Stimulated activated CD4-positive, alpha-beta T cell treated with anti-CD3 and anti-CD28 coated beads, Interleukin-15, amount 100 ng/mL, for 1 hour (primary cell): ENCODE measurements at places on chromosomes 1 and 21.

GRCh38 chr21:34792504-34793089 is 123.8 kb downstream of the CLIC6 start:
- DNase-seq, result no peak

- no peak for DNase-seq
These were observed 475.4 kb downstream of the PTPRU start for GRCh38 chr1:29711582-29712283.

GRCh38 chr1:19606817-19607642 is 37.1 kb upstream of the NBL1 start:
- no peak for DNase-seq

DNA sequence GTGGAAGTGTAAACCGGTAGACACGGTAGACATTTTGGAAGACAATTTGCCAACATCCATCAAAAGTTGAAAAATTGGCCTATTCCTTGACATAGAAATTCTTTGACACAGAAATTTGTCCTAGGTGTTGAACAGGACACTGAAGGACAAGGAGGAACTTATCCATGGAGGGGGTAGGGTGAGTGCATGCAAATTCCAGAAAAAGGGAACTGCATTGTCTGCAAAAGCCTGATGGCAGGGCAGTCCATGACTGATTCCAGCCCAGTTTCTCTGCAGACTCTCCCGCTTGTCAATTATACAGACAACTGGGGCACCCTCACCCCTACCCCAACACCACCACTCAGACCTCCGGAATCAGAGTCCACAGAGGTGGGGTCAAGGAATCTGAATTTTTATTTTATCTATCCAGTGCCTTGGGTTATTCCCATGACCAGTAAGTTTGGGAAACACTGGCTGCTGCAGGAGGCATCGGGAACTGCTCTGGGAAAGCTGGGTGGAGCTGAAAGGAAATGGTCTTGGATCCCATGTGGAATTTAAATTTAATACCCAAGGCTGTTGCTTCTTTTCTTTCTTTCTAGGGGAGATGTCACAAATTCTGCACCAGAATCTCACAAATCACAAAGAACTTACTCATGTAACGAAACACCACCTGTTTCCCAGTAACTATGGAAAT is 103.3 kb upstream of the SLC45A1 start:
- DNase-seq, result no peak

- no peak for DNase-seq
These were observed 68.2 kb downstream of the IGSF21 start for GRCh38 chr1:18175530-18176377.

GRCh38 chr1:89539128-89539527 is 14.5 kb downstream of the LRRC8B start:
- no peak for DNase-seq

GRCh38 chr1:63663873-63664272 is 70.7 kb downstream of the PGM1 start:
- DNase-seq, result no peak

DNA sequence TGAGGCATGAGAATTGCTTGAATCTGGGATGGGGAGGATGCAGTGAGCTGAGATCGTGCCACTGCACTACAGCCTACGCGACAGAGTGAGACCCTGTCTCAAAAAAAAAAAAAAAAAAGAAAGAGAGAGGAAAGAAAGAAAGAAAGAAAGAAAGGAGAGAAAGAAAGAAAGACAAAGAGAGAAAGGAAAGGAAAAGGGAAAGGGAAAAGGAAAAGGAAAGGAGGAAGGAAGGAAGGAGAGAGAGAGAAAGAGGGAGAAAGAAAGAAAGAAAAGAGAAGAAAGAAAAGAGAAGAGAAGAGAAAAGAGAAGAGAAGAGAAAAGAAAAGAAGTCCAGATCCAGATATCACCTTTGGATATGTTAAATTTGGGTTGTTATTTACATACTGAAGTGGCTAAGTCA is 106.0 kb downstream of the DPYD start:
- DNase-seq, result no peak

DNA sequence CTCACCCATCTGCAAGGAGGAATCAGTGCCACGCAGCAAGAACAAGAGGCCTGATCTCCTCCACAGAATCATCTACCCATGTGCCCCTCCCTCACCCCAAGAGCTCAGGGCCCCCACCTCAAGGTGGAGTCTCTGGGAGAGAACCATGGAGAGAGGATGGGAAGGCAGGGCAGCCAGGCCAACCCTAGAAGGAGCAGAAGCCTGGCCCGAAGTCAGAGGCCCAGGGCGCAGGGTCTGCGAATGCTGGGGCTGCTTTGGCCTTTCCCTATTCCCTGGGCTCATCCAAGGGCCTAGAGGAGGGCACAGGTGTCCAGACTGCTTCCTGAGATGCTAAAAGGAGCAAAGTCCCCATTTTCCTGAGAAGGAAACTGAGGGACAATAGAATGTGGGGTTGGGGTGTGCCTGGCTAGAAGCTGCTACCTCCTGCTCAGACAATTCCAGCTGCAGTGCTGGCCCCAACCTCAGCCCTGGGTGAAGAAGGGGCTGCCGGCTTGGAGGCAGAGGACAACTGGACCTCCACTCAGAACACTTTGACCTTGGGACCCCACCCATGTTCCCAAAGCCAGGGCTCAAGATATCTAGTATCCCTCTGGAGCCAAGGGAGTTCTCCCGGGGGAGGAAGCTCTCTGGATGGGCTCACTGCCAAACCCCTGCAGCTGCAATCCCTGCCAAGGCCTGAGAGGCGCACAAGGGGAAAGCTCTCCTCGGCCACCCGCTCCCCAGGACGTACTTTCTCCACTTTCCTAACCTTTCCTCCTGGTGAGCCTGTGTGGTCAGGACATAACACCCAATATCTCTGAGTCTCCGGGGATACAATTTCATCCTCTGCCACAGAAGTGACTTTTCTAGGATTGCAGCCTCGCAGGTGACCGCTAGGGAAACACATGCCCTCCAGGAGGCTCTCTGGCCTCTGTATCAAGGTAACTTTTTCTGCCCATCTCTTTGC is 16.6 kb upstream of the LEMD1 start:
- no peak for DNase-seq

DNA sequence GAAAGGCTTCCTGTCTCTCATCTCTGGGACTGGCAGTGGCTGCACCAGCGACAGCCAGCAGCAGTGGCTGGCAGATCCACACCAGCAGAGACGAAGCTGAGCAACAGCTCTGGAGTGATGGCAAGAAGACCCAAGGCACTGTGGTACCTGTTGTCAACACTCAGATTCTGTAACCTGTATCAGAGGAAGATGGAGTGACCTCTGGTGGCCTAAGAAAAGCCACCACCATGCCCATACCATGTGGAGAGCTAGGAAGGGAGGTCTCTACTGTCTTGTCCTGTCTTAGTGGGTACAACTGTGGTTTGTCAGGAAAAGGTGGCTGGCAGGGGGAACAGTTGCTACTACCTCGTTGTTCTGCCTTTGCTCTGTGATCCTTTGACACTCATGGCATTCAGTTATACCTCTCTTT is 22.5 kb upstream of the RHBDL2 start:
- no peak for DNase-seq

DNA sequence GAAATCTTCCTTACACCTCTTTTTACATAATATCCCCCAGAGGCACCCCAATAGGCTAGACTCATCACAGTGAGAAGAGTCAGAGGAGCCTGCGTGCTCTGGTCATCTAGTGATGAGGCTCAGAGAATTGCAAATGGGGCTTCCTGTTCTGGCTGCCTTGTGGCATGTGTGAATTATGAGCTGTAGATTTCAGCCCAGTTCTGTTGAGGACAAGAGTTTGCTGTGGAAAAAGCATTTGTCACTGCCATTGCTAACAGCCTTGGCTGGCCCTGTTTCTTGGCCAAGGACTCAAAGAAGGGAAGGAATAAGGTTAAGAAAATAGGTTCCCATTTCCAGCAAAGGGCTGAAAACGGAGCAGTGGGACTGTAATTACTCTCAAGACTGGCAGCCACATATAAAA is 30.7 kb downstream of the MRAP start:
- DNase-seq, result no peak

GRCh38 chr1:243792401-243792800 is 57.6 kb downstream of the AKT3 start:
- DNase-seq, result no peak

GRCh38 chr1:72000809-72001208 is 281.5 kb downstream of the NEGR1 start:
- no peak for DNase-seq

DNA sequence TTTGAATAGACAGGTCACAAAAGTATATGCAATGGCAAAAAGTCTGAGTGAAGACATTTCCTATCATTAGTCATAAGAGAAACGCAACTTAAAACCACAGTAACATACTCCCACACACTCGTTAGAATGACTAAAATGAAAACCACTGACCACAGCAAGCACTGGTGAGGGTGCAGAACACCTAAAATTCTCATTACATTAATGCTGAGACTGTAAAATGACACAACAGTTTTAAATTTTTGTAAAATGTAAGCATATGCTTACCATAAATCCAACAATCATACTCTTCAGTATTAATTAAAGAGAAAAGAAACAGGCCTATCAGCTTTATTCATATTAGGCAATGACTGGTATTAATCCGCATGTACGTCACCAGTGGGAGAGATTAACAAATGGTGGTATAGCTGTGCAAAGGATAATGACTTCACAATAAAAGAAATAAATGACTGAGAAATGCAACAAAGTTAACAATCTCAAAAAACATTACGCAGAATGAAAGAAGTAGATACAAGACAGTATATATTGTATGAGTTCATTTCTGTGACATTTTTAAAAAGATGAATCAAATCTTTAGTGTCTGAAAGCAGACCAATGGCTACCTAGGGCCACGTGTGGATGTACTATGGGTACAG is 253.5 kb downstream of the AKT3 start:
- no peak for DNase-seq

- no peak for DNase-seq
These were observed 201.7 kb upstream of the CHRM3 start for GRCh38 chr1:239184561-239185244.

GRCh38 chr1:230493264-230493663 is 67.1 kb upstream of the PGBD5 start:
- DNase-seq, result no peak

DNA sequence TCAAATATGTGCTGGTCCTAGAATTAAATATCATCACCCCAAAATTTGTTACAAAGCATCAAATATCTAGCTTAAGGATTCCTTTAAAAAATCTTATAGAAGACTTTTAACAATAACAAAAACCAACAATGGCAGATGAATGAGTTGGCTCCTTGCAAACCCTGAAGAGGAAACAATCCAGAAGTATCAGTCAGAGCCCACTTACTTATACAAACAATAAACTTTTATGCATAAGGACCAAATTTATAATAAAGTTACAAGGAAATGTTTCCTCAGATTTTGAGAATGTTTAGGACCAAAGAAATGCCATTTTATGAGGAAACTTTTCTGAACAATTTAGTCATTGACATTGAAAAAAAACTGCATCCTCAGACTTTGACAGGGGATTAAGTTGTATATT is 52.7 kb downstream of the LPAR3 start:
- DNase-seq, result no peak

DNA sequence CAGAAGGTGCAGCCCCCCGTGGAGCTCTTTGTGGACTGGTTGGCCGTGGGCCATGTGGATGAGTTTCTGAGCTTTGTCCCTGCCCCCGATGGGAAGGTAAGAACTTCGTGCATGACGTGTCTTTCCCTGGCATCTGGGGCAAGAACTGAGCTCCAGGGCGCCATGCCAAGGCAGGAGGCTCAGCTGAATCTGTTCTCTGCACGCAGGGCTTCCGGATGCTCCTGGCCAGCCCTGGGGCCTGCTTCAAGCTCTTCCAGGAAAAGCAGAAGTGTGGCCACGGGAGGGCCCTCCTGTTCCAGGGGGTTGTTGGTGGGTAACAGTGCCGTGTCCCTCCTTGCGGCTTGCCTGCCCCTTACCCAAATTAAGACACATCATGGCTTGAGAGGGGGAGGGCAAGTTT is 27.7 kb downstream of the PADI3 start:
- no peak for DNase-seq

DNA sequence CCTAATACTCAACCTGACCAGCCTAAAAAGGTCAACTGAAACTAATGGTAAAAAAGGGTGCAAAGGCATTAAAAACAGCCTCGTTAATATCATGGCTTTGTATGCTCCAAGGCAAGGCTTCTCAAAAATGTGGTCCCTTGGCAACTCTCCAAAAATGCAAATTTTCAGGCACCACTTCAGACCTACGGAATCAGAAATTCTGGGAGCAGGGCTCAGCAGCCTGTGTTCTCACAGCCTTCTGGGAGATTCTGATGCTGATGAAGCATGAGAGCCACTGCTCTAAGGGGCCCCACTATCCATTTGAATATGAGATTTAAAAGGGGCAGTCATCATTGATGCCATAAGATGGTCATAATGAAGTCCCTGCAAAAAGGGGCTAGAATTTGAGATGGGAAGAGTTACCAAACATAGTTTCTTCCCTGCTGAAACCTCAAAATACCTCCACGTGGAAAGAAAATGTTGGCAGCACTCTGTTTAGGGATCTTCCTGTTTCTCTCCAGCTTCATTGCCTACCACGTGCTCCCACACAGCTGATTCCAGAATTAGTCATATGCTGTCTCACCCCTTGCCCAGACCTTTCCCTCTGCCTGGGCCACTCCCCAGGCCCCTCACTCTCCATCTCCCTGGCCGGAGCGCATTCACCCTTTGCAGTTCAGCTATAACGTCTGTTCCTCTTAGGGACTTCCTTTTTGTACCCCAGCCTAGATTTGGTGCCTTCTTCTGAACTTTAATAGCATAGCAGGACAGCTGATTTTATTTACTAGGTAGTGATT is 46.7 kb downstream of the PHC2 start:
- DNase-seq, result no peak

- DNase-seq, result no peak
These were observed 14.6 kb downstream of the MAB21L3 start for GRCh38 chr1:116125758-116126157.

- DNase-seq, result no peak
These were observed 995 bp downstream of the ID3 start for GRCh38 chr1:23558140-23558871.

- no peak for DNase-seq
These were observed 221.3 kb downstream of the USH2A start for GRCh38 chr1:216201946-216202345.

DNA sequence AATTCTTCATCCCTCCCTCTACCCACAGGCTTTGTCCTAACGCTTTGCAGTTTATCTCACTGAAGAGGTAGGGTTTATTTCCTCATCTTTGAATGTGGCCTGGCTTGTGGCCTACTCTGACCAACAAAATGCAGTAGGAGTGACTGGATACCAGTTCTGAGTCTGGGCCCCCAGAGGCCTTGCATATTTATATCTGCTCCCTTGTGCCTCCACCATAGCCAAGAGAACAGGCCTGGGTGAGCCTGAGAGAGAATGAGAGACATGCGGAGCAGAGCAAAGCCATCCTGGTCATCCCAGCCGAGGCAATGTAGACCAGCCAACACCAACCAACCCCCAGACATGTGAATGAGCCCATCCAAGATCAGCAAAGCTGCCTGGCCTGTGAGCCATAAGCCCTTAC is 30.3 kb downstream of the SMIM12 start:
- DNase-seq, result no peak

DNA sequence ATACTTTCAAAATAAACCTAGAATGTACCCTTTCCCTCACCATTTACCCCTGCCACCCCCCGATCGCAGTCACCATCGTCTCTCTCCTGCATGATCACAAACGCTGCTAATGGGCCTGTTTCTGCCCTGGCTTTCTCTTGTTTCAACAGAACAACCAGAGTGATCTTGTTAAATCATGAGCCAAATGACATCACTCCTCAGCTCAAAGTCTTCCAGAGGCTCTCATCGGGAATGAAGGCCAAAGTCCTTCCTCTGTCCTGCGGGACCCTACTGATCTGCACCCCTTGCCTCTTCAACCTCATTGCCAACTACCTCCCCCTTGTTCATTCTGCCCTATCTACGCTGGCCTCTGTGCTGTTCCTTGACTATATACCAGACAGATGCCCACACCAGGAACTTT is 39.4 kb upstream of the PTGFRN start:
- no peak for DNase-seq

- DNase-seq, result no peak
These were observed 46.1 kb downstream of the PUM1 start for GRCh38 chr1:31019401-31019800.
